ENCODE measurements at places on chromosomes 12 and 14.

- no peak for DNase-seq
These were observed 128.4 kb upstream of the SSTR1 start for GRCh38 chr14:38079268-38079667.

- no peak for DNase-seq
These were observed 2.4 kb upstream of the KRT84 start for GRCh38 chr12:52387859-52388258.

- DNase-seq, result no peak
These were observed 82.7 kb downstream of the GAS2L3 start for GRCh38 chr12:100656141-100656540.

DNA sequence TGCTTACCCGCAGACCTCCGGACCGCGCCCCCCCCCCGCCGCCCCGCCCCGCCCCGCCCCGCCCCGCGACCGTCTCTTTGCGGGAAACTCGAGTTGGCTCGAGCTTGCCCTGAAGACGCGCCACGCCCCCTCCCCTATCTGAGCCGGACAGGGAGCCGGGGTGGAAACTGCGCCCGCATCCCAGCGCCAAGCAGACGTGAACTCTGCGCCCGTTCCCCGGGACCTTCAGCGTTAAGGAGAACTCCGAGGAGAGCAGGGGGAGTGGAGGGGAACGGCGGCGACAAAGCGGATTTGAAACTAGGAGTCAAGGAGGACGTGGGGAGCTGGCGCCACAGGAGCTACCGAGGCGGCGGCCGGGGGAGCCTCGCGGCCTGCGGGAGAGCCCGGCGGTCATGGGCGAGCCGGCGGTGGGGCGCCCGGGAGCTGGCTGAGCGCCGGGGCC is at the start of gene KCNK13:
KCNK13 (plus strand) TSS at position 310 of the 442 bp plus-strand sequence. CDS start 212 bp downstream, outside the sequence.
- peak; percentile 2 for DNase-seq

DNA sequence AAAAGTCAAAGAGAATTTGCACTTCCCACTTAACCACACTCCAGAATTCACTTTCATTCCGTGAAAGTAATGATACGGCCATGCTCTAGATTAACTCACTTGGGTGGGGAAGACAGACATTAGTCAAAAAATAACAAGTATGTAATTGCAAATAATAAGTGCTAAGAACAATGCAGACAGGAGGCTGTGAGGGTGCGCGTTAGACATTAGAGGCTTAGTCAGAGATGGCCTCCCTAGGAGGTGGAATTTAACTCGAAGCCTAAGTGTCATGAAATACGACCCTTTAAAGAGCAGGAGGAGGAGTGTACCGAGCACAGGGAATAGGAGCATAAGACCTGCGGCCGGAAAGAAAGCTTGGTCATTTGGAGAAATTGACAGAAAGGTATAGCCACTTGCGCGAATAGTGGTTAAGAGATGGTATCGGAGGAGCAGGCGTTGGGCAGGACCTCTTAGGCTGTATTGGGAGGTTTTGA is 628 bp downstream of the SNRPF start:
- DNase-seq, result peak; percentile 64
